ENCODE measurements at places on chromosomes 2 and 18.

DNA sequence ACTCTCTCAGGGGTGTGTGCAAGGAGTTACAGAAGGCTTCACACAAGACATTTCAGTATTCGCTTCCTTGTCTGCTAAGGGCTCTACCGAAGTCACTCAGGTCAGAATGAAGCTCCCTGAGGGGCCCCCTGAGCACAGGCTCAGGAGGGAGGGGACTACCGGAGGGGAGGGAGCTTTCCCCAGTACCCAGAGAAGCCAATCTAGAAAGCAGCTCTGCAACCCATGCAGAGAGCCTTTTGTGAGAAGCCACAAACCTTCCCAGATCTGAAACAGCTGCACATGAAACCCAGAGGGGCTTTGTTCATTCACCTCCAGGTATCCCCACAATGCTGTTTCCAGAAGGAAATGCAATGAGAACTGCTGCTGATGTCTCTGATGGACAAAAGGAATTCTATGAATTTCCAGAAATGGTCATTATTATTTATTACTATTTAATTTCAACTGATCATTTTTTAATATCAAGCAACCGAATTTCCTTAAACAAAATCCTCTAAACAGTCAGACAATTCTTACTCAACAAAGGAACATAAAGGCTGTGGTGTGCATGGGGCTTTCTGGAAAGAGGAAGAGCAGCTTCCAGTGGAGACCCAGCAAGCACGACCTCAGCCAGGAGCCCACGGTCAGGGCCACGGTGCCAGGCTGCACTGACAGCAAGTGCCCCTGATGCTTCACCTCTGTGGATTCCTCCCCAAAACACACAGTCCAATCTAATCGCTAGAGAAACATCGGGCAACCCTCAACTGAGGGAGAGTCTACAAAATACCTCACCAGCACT, 42.0 kb downstream of the NDUFA10 start:
- DNase-seq, result no peak

DNA sequence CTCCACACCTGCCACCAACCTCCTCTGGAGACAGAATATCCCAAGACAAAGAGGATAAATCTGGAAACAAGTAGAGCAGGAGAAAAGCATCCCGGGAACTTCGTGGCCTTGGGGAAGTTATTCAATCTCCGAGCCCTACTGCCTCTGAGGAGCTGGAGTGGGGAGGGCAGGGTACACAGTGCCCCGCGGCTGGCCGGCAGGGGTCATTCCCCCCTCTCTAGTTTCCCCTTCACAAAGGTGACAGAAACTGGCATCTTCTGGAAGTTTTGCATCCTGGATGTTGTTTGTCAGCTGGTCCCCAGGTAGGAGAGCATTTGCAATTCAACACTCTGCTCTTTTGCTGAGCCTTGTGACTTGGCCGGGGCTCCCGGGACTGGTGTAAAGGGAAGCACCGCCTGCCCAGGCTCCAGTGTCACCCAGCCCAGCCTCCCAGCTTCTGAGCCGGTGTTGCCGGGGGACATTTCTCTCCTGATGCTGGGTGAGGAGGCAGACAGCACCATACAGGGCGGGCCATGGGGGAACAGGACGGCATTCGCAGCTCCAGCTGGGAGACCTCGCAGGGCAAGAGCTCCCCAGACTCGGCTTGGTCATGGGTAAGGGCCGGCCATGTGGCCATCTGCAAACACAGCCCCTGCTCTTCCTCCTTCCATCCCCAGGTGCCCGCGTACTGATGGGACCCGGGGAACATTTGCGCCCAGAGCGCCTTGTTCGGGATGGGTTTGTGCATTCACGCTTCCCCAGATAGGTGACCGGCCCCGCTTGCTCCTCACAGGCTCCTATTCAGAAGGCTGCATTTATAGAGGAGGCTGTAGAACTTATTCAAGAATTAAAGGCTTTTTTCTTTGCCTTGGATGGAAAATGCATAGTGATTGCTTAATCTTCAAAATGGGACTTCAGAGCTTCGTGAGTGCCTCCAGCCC, 7.4 kb upstream of the NTSR2 start:
- no peak for DNase-seq

GRCh38 chr2:237732070-237732469, 66.5 kb upstream of the RBM44 start:
- no peak for DNase-seq

- no peak for DNase-seq
These were observed 63.3 kb upstream of the CSRNP3 start for GRCh38 chr2:165406173-165406572.

- DNase-seq, result no peak
These were observed 168.2 kb downstream of the ZEB2 start for GRCh38 chr2:144351687-144352086.

DNA sequence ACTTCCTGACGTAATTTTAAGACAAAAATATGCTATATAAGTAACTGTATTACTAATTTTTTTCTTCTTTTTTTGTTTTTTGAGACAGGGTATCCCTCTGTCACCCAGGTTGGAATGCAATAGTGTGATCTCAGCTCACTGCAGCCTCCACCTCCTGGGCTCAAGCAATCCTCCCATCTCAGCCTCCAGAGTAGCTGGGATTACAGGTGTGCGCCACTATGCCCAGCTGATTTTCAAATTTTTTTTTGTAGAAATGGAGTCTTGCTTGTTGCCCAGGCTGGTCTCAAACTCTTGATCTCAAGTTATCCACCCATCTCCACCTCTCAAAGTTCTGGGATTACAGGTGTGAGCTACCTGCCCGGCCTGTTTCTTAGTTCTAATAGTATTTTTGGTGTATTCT, 29.7 kb downstream of the TCF23 start:
- no peak for DNase-seq

DNA sequence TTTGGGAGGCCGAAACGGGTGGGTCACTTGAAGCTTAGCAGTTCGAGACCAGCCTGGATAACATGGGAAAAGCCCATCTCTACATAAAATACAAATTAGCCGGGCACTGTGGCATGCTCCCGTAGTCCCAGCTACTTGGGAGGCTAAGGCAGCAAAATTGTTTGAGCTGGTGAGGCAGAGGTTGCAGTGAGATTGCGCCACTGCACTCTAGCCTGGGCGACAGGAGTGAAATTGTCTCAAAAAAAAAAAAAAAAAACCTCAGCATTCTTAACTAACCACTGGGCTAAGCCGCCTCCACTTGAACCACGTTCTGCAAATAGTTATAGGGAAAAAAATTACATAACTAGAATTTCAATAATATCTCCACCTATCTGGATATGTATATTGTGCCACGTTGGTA, 2.3 kb downstream of the FOXI3 start:
- DNase-seq, result no peak

DNA sequence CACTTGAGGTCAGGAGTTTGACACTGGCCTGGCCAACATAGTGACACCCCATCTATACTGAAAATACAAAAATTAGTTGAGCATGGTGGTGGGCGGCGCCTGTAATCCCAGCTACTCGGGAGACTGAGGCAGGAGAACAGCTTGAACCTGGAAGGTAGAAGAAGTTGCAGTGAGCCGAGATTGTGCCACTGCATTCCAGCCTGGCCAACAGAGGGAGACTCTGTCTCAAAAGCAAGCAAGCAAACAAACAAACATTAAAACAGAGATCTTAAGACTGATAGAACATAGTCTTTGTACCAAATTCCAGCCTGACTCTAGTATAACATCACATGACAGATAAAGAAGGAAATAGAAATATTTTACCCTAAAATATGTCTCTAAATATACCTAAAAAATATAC, 168.1 kb downstream of the PTPRM start:
- no peak for DNase-seq

- no peak for DNase-seq
These were observed 20.1 kb upstream of the COL6A3 start for GRCh38 chr2:237433920-237434676.

DNA sequence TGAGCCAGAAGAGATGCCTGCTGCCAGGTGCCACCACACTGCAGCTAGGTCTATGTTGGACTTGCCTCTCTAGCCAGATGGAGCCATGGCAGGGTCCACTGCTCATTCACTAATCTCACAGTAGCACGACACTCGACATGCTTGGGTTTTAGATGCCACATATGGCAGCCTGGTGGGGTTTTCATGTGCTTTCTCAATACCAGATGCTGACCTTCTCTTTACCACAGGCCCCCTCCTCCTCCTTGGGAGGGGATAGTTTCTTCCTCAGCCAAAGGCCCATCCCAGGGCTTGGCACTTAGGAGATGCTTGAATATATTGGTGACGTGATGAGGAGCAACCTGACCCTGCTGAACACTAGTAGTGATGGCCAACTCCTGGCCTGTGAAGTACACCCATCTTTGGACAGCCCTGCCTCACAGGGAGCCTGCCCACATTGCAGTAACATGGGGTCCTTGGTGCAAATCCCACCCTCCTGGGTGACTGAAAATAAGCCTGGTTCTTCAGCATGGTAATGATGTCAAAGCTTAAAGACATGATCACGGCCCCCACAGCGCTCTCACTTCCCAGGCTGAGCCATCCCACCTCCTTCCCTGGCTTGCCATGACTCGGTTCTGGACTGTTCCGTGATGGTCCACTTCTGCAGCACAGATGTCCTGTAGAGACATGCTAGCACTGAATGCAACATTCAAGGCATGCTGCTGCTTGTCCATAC, 227.5 kb downstream of the SH3RF3 start:
- DNase-seq, result no peak

DNA sequence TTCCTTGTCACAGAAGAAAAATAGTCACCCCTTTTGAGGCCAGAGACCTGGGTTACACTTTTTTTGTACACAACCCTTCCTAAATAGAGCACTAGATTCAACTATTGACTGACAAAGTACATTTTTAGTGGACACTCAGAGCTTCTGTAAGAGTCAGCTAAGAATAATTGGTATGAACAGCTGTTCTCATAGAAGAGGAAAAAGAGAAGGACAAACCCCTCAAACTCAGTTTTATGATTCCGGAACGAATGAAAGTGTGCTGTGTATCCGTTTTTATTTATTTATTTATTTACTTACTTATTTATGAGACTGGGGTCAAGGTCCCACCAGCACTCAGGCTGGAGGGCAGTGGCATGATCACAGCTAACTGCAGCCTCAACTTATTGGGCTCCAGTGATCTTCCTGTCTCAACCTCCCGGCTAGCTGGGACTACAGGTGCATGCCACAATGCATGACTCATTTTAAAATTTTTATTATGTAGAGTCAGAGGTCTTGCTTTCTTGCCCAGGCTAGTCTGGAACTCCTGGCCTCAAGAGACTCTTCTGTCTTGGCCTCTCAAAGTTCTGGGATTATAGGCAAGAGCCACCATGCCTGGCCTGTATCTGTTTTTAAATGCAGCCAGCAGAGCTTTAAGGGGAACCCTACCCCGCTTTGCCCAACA, 36.0 kb upstream of the FZD5 start:
- DNase-seq, result no peak

GRCh38 chr2:186125625-186126024, 360.4 kb upstream of the ZC3H15 start:
- no peak for DNase-seq

DNA sequence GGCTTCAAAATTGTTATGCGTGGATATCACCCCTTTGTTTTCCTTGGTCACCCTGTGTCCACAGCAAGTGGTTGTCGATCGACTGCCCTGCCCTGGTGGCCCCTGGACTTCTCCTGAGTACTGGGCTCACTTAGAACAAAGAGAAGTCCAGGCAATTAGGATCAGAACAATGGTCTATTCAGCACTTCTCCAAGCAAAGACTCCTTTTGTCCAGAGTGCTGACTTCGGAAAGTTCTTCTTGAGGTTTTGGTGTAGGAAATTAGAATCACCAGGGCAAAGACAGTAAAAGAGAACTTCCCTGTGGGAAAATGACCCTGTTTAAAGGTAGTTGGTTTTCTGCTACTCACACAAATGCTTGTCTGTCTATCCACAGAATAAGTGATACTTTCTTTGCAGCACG, 173.9 kb downstream of the FHOD3 start:
- no peak for DNase-seq

GRCh38 chr2:98374286-98374685, 28.0 kb downstream of the CNGA3 start:
- DNase-seq, result no peak

GRCh38 chr2:169112841-169113240, 43.5 kb downstream of the DHRS9 start:
- no peak for DNase-seq

- no peak for DNase-seq
These were observed 39.6 kb upstream of the RMDN2 start for GRCh38 chr2:37885329-37885993.

DNA sequence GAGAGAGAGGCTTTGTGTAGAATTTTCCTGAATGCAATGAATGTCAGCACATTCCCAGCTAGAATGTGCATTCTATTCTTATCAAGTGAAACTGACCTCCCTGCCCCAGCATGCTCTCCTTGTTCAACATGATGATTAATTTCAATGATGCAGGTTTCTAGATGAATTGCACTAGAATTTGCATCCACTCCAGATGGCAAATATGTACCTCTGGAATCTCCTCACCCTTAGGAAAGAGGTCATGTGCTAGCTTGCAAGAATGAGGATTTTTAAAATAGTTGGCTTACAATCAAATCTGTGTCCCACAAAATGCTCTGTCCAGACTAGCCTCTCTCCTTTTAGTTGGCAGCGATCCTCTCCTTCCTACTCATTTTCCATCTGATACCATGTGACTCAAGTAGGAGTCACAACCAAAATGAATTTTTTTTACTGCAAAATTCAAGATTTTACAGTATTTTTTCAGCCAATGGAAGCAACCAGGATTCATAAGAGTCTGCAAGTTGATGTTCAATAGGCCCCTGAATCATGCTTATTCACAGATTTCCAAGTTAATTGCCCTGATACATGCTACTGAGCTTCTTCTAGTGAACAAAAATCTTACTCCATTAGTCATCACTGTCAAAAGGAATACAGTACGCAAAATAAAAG, 21.0 kb upstream of the STAT4 start:
- no peak for DNase-seq

DNA sequence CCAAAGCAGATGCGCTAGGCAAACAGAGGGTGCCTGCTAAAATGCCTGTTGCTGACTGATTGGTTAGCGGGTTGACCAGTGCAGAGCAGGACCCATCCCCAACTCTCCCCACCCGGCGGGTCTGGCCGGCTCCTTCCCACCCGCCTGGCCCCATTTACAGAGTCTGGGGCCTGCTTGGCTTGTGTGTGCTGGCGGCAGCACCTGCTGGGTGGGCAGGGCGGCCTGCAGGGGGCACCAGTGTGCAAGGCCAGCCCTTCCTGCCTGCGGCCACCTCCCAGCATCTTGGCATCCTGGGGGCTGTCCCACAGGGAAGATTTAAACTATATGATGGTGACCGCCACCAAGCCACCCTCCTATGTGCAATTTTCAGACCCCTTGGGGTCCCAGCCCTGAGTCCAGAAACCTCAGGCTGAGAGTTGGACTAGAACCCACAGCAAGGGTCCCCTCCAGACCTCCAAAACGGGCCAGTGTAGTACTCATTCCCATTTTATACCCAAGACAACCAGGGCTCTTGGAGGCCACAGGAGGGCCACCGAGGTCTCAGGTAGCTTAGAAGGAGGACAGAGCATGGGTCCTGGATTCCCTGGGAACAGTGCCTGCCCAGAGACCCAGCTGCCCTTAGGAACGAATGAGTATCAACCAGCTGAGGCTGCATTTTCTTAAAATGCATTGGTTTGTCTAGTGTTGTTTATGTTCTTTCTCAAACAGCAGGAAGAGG, 173.6 kb downstream of the SMAD7 start:
- DNase-seq, result peak; percentile 54

Measured in mesothelial cell of epicardium (in vitro differentiated cells).